NCI-H524 (cell line): ENCODE measurements at places on chromosomes 7 and 10.

GRCh38 chr7:750111-750905 lies 23.2 kb upstream of the PRKAR1B start:
- DNase-seq, result peak; percentile 84

DNA sequence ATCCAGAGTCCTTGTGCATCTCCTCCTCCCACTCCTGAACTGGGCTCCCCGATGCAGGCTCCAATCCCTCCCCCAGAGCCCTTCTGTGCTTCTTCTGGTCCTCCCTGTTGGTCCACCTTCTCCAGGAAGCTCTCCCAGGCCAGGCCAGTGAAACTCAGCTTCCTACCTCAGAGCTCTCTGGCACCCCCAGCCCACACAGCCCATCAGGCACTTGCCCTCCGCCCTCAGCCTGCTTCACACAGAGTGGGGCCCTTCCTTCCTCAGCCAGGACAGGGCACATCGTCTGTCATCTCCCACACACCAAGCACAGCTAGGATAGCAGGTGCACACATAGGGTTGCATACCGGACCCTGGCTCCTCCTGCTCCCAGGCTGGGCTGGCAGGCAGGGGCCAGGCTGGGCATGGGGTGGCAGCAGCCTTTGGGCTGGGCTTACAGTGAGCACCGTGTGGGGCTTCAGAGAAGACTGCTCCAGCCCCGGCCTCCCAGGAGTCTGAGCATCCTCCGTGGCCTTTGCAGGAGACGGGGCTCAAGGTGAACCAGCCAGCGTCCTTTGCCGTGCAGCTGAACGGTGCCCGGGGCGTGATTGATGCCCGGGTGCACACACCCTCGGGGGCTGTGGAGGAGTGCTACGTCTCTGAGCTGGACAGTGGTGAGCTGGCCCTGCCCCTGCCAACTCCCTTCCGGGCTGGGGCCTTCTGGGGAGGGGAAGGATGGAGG lies 6.5 kb upstream of the ATP6V1F start:
- no peak for DNase-seq

DNA sequence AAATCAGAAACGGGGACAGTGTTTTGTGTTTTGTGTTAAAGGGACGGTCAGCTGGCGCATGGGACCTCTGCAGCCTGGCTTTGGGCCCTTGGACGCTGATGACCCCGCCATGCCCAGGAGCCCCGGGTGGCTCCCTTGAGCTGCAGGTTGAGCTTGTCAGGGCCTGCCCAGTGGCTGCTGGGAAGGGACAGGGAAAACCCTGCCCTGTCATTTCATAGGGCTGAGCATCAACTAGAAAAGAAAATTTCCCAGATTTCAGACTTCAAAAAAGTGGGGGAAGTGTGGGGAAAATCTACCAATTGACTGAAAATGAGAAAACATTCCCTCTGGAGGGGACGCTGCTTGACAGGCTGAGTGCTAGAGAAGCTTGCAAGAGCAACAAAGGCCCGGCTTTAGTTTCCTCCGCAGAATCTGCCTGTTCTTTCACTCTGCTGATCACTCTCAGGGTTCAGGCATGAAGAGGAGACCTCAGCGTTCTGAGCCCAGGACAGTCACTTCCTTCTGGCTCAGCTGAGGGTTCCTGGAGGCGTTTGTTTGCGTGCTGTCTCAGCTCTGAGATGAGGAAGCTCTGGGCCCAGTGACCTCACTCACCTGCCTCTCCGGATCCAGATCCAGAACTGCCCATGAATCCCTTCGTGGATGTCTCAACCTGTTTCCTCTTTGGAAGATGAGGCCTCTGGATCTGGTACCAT lies 18.6 kb upstream of the DNAJB6 start:
- no peak for DNase-seq

- no peak for DNase-seq
Observed at GRCh38 chr10:43199088-43199683, 60.9 kb downstream of the CSGALNACT2 start.

DNA sequence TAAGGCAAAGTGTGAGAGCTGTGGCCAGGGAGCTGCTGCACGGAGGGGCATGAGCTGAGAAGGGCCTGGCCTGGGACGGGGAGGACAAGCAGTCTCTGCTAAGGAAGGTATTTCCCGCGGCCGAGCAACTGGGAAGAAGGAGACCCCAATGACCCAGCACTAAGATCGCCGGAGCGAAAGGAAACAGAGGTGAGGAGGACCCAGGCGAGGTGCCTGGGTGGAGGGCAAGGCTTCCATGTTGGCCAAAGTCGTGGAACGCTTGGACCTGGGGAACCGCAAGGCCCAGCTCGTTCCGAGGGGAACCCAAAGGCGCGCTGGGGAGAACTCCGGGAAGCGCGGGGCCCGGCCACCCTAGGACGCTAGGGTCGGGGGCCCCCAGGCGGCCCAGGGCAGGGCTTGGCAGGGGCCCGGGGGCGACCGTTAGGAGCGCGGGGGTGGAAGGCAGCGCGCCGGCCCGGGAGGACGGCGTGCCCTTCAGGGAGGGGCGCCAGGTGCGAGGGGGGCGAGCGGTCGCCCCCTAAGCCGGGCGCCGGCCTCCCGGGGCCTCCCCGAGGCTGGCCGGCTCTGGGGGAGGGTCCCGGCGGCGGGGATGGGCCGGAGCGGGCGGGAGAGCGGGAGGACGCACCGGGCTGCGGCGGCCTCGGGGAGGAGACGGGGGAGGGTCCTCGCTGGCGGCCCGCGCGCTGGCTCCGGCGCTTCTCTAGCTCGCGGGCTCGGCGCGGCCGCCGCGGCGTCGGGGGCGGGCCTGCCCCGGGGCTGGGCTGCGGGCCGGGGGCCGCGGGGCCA lies 545 bp downstream of the GIGYF1 start:
- DNase-seq, result no peak

DNA sequence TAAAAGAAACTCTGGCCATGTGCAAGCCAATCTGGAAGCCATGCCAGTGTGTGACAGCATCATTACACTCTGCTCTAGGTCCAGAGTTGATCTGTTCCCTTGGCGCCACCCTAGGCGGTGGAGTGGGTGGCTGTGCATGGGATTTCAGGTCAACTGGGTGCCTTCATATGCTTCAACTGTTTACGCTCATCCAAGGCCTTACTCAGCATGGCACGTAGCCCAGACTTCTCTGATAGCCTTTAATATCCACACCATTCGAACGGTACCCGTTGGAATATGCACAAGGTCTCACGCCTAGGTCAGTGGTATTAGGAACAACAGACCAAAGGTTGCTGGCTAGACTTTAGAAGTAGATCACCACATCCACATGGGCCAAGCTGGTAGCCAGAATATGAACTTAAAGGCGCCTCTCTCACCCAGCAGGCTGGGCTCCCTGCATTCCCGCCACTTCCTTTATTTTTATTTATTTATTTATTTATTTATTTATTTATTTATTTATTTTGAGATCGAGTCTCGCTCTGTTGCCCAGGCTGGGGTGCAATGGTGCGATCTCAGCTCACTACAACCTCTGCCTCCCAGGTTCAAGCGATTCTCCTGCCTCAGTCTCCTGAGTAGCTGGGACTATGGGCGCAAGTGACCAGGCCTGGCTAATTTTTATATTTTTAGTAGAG lies 18.7 kb upstream of the ACHE start:
- DNase-seq, result no peak

DNA sequence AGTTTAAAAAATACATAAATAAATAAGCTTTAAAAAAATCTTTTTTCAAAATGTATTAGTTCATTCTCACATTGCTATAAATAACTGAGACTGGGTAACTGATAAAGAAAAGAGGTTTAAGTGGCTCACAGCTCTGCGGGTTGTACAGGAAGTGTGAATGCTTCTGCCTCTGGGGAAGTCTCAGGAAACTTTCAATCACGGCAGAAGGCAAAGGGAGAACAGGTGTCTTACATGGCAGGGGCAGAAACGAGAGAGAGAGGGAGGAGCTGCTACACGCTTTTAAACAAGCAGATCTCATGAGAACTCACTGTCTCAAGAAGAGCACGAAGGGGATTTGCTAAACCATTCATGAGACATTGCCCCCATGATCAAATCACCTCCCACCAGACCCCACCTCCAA lies 114.6 kb downstream of the DNAJC1 start:
- no peak for DNase-seq

GRCh38 chr10:115696747-115697146 lies 576.3 kb downstream of the GFRA1 start:
- peak; percentile 23 for DNase-seq

DNA sequence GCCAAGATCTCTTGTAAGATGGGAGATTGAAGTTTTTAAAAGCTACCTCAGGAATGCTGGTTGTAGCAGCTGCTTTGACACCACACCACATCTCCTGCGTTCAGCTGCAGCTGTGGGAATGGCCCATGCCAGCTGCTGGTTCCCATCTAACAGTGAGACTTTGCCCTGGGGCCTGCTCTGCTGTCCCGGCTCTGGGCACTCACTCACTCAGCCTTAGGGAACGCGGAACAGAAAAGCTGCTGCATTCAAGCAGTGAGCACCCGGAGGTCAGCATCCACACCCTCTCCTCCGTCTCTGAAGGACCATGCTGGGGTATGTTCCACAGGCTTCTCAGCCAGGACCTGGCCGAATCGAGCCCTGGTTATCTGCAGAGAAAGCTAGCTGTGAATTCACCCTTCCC lies 197.1 kb upstream of the CXCL12 start:
- no peak for DNase-seq

DNA sequence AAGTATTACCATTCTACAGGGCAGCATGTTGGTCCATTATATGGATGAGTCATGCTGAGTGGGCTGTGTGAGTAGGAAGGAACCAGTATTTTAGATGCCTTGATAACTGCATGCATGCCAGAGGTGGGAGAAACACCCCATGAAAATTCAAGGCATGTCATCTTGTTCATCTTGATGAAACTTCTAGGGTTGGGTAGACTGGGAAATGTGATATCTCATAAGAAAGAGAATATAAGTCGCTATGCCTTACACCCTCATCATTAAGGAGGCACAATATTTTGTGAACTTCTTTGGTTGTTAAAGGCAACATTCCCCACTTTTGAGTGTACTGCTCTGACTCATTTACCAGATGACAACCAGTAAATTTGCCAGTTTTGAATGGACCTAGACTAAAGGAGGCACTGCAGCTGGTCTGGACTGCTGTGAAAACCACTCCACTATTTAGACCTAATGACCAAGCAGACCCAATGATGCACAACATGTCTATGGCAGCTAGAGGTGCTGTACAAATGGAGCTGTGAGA lies 48.0 kb downstream of the ZNF365 start:
- DNase-seq, result no peak

DNA sequence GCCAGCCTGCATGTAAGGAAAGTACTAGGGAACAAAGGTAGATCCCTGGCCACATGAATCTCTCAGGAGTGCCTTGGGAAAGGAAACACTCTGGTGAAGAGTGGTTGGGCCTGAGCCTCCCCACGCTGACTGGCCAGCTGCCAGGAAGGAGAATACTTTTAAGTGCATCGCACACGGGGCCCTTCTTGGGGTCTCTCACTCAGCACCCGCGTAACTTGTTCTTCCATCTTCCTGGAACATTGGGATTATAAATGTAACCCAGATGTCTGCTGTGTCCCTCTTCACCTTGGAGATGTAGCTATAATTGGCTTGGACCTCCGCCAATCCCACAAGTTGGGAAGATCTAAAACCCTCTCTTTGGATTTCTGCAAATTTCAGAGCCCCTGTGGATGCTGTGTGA lies 4.4 kb upstream of the GLI3 start:
- no peak for DNase-seq

DNA sequence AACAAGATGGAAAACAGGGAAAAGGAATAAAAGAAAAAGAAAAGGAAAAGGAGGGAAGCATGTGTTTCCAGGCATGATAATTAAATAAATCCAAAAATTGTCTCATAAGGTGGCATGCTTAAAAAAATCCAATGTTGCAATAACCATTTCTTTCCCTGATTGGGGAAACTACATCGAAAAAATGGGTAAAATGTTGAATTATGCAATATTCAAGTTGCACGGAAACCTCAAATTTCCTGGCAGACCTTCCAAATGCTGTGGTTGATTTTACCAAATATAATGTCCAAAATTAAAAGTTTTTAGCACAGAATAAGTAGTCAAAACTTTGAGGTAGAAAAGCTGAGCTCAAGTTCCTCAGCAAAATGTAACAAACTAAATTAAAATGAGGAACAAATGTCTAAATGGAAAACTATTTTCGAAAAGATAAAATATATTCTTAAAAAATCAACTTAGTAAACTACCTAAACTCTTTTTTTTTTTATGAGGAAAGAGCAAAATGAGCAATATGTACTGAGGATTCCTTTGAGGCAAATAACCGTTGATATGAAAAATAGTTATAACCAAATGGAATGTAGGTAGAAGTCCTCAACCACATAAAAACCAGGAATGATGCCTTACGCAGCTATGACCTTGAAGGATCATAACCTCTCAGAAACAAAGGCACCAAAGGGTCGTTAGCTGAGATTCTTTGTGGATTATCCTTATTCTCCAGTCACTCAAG lies 52.6 kb downstream of the MACC1 start:
- no peak for DNase-seq
